ENCODE measurements at places on chromosomes 4 and X.

DNA sequence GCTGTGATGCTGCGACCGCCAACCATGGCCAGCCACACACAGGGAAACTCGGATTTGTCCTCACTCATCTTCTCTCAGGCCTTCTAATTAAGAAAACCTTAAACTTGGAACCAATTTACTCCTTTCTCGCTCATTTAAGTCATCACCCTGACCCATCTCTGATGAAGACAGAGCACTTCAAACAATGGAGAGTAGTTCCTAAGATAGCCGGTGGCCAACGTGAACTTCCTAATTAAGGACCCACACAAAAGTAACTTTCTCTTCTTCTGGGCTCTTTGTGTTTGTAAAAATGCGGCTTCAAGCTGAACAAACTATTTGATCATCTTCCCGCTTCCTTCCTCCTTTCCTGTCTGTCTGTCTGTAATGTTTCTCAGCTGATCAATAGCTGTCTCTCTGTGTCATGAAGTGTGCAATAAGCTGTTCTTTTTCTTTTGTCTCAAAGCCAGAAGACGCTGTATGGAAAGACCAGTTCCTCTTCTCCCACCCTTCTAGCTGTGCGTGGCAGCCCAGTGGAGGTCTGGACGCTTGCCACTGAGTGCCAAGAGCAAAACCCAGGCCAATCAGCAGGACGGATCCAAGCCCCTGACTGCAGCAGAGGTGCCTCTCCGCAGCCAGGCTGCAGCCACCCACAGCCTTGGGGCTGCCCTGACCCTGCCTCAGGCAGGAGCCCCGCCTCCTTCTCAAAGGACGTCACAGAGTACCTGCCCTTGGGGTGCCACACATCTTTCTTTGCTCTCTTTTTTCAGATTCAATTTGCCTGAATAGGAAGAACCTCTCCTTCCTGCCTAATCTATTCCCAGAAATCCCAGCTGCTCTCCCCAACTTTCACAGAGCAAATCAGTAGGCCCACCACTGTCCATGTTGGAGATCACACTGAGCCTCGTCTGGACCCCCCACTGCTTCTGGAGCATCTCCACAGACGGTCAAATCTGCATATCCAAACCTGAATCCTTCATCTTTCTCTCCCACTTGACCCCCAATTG lies 59.3 kb downstream of the MAML3 start:
- peaks cover 1% of the 10 kb centered on the region for H3K36me3 ChIP-seq
- H3K27ac ChIP-seq: peak overlapping the region; percentile 79
- H3K4me1 ChIP-seq: peaks cover 23% of the 10 kb centered on the region
- DNase-seq: no peak

GRCh38 chr4:103091601-103092223 lies 7.9 kb downstream of the BDH2 start:
- DNase-seq: peak; percentile 27
- H3K27ac ChIP-seq: no peak overlapping the region
- peaks cover 11% of the 10 kb centered on the region for H3K36me3 ChIP-seq
- H3K4me3 ChIP-seq: no peak overlapping the region
- peaks cover 2% of the 10 kb centered on the region for H3K4me1 ChIP-seq
- no peaks in the 10 kb centered on the region for H3K27me3 ChIP-seq

DNA sequence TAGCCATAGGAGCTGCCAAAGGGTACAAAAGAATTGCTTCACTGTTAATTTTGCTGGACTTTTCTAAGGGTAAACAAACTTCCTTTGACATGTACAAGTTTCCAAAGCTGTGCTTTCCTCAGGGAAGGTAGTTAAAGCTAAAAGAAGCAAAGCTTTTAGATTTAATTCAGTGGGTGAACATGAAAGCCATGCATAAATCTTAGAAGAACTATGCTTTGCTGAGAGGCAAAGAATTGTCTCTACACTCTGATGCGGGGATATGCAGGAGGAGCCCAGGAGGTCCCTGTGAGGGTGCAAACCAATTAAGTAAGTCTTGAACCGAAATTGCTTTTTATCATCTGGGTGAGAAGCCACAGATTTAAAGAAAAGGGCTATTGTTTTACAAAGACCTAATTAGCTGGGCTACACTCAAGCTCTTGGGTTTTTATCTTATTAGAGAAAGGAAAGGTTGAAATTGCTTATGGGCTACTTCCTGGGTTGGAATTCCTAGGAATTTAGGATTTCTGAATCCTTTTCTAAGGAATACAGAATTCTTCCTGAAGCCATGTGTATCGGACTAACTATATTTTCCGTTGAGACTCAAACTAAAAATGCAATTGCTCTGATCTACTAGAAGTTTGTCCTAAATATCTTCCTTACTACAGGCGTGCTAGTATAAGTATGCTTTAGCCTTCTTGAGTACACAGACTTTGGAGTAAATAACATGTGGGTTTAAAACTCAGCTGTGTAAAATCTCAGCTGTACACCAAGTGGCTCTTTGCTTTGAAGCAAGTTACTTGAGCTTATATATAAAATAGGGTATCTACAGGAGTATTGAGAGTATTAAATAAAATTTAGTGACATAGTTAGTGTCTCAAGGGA lies 188.4 kb upstream of the ANK2 start:
- H3K4me3 ChIP-seq: no peak overlapping the region
- no peaks in the 10 kb centered on the region for H3K27me3 ChIP-seq
- no peak for DNase-seq
- no peak overlapping the region for H3K27ac ChIP-seq
- no peaks in the 10 kb centered on the region for H3K36me3 ChIP-seq

GRCh38 chr4:88225232-88226105 lies 58.9 kb downstream of the PPM1K start:
- H3K4me1 ChIP-seq: no peaks in the 10 kb centered on the region
- no peak overlapping the region for H3K27ac ChIP-seq
- no peak for DNase-seq
- H3K4me3 ChIP-seq: no peak overlapping the region
- H3K36me3 ChIP-seq: no peaks in the 10 kb centered on the region
- no peaks in the 10 kb centered on the region for H3K27me3 ChIP-seq

DNA sequence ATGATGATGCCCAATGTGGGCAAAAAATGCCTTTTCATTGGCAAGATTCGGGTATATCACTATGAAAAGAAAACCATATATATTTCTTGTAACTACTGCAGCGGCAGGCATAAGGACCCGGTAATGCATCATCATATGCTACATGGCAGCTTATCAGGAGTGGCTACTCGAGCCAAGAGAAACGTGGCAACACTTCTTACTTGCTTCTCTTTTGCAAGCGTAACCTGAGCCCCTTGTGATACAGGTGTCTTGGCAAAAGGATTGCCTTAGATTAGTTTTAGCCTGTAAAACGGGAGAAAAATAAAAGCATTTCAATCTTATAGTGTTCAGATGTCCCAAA lies 280.3 kb downstream of the SPRY1 start:
- H3K36me3 ChIP-seq: no peaks in the 10 kb centered on the region
- no peak overlapping the region for H3K4me3 ChIP-seq
- H3K27ac ChIP-seq: no peak overlapping the region
- no peaks in the 10 kb centered on the region for H3K27me3 ChIP-seq
- no peak for DNase-seq

DNA sequence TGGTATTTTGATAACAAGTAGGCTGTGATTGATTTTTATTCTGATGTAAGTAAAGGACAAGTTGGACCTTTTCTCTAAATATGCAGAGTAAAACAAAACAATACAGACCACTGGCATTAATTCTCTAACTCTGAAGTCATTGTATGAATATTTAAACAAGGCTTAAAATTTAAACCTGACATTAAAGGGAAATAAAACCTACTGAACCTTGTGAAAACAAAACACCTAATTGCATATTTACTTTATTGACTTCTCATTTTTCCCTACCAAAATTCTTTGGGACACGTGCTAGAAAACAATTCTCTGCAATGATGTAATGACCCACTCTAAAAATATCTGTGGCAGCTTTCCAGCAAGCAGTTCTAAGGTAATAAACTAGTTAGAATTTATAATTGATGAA lies 369.7 kb upstream of the TRAM1L1 start:
- H3K27me3 ChIP-seq: no peaks in the 10 kb centered on the region
- H3K27ac ChIP-seq: no peak overlapping the region
- H3K36me3 ChIP-seq: no peaks in the 10 kb centered on the region
- H3K4me3 ChIP-seq: no peak overlapping the region

GRCh38 chr4:55575513-55575912 lies 16.5 kb downstream of the PDCL2 start:
- no peaks in the 10 kb centered on the region for H3K36me3 ChIP-seq
- no peak overlapping the region for H3K27ac ChIP-seq
- no peak for DNase-seq
- peaks cover 29% of the 10 kb centered on the region for H3K27me3 ChIP-seq
- no peak overlapping the region for H3K4me3 ChIP-seq

DNA sequence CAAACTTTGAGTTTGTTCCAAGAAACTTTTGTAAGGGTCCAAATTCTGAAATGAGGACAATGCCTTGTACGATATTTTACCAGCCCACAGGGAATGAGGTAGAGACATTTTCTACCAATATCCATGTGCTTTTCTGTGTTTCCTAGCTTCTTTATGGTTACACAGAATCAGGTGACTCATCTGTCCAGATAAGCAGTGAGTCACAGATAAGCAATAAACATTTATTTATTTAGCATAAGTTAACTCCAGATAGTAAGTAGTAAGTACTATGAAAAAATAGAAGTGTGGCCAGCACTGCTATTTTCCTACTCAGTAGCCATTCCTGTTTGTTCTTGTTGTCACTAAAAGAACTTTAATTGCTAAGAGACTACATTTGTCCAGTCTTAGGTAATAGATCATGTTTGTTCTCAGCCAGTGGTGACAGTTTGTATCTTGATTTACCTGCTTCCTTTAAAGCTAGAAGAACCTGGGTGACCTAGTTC lies 7.4 kb downstream of the AFF1 start:
- no peaks in the 10 kb centered on the region for H3K27me3 ChIP-seq
- H3K27ac ChIP-seq: no peak overlapping the region
- no peaks in the 10 kb centered on the region for H3K36me3 ChIP-seq
- peaks cover 38% of the 10 kb centered on the region for H3K4me1 ChIP-seq

- H3K27me3 ChIP-seq: no peaks in the 10 kb centered on the region
- H3K27ac ChIP-seq: no peak overlapping the region
- no peak for DNase-seq
- no peaks in the 10 kb centered on the region for H3K4me1 ChIP-seq
- H3K36me3 ChIP-seq: no peaks in the 10 kb centered on the region
Observed at GRCh38 chrX:85630901-85631300, 251.4 kb upstream of the POF1B start.

DNA sequence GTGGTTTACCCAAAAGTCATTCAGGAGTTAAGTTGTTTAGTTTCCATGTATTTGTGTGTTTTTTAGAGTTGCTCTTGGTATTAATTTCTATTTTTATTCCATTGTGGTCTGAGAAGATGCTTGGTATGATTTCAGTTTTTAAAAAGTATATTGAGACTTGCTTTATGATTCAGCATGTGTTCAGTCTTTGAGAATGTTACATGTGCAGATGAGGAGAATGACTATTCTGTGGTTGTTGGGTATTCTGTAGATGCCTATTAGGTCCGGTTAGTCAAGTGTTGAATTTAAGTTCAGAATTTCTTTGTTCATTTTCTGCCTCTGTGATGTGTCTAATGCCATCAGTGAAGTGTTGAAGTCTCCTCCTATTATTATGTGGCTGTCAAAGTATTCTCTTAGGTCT lies 249.4 kb downstream of the ARHGAP10 start:
- no peaks in the 10 kb centered on the region for H3K27me3 ChIP-seq
- no peak for DNase-seq
- H3K27ac ChIP-seq: peak overlapping the region; percentile 47
- peaks cover 35% of the 10 kb centered on the region for H3K4me1 ChIP-seq
- H3K4me3 ChIP-seq: no peak overlapping the region

GRCh38 chr4:137361756-137362470 lies 170.4 kb downstream of the PCDH18 start:
- H3K4me1 ChIP-seq: no peaks in the 10 kb centered on the region
- no peak for DNase-seq
- H3K36me3 ChIP-seq: no peaks in the 10 kb centered on the region
- no peak overlapping the region for H3K27ac ChIP-seq
- no peaks in the 10 kb centered on the region for H3K27me3 ChIP-seq
- no peak overlapping the region for H3K4me3 ChIP-seq
